ENCODE measurements at places on chromosomes 13 and 19.

- DNase-seq = peak; percentile 7
Measured at GRCh38 chr19:54952591-54953344, 5.4 kb upstream of the NLRP7 start.

DNA sequence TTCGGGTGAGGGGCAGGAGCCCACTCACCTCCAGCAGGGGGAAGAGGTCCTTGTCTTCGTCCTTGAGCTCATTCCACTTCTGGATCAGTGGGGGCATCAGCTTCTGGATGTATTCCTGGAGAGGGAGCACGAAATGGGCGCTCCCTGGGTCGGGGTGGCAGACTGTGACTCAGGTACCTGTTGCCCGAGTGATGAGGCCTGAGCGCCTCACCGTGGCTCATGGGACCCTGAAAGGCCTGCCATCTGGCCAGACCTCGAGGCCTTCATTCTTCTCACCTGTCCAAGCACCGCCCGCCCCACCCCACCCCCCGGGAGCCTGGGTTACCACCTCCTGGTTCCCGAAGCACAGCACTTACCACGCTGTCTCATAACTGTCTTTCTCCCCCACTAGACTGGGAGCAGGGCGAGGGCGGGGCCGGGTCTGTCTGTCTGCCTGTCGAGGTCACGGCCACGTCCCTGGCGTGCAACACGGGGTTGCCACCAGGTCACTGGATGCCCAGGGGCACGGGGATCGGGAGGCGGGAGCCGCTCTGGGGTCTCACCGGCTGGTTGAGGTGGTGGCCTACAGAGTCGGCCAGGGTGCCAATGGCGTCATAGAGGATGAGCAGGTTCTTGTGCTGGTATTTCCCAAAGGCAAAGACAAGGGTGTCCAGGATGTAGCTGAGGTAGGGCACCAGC is 9.4 kb upstream of the FBXW9 start:
- no peak for DNase-seq

- DNase-seq = no peak
Measured at GRCh38 chr19:16398530-16399249, 73.1 kb downstream of the EPS15L1 start.

- DNase-seq = no peak
Measured at GRCh38 chr19:1183543-1184172, 9.6 kb upstream of the SBNO2 start.

DNA sequence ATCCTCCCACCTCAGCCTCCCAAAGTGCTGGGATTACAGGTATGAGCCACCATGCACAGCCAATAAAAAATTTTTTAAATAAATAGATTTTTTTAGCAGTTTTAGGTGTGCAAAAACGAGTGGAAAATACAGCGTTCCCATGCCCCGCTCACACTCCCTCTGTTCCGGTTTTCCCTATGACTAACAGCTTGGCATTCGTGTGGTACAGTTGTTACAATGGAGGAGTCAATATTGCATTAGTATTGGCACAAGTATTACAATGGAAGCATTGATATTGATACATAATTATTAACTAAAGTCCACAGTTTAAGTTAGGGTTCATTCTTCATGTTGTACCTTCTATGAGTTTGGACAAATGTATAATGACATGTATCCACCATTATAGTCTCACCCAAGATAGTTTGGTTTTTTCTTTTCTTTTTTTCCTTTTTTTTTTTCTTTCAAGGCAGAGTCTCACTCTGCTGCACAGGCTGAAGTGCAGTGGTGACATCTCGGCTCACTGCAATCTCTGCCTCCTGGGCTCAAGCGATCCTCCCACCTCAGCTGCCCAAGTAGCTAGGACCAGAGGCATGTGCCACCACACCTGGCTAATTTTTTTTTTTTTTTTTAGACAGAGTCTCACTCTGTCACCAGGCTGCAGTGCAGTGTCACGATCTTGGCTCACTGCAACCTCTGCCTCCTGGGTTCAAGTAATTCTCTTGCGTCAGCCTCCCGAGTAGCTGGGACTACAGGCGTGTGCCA is 15.4 kb upstream of the RAB20 start:
- DNase-seq = no peak

- DNase-seq = no peak
Measured at GRCh38 chr19:7739211-7739755, 7.4 kb upstream of the CLEC4G start.

DNA sequence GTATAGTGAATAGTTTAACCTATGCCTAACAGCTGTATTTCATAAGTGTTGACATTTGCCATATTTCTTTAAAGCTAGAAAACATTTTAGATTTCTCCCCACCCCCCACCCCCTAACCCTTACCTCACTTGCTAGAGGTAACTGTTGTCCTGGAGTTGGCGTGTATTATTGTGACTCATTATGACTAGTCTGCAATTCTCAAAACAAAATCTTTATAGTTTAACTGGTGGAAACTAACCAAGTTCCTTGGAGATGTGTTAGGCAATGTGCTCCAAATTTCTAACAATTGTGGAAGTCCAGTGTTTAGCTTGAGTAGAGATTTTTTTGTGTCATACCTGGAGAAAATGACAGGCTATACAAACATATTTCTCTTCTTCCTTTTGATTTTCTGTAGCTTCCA is 38.0 kb downstream of the KCTD4 start:
- DNase-seq = no peak

DNA sequence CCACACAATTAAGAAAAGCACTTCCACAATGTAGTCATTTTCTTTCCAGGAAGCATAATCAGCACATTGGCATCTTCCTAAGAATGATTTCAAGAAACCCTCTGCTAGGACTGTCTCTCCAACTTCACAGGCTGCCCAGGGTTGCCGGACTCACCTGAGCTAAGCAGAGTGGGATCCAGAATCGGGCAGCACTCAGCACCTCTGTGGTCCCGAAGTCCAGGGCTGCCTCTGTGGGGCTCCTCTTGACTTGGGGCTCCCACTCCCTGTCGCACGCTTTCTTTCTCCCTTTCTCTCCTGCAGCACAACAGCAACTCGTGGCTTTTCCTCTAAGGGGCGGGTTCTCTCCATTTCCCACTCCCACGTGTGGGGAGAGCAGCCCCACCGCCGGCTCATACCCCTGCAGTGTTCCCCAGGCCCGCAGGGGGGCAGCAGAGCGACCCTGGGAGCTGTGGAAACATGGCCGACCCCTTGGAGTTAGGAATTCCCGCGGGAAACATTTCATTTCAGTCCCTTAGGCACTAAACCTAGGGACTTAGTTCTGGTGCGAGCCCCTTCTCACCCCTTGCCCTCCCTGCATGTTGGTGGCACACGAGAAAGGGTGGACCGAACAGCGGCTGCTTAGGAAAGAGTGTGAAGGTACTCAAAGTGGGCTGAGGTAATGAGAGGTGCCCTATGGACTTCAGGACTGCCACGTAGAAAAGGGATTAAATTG is at the start of gene TMEM272:
Gene TMEM272 (minus strand): TSS at position 316 of the 712 bp plus-strand sequence. CDS start 6,647 bp downstream, outside the sequence.
- DNase-seq = peak; percentile 38

GRCh38 chr13:63690672-63691071 is 2275.0 kb upstream of the PCDH20 start:
- no peak for DNase-seq

GRCh38 chr13:97082461-97083207 is 88.4 kb upstream of the OXGR1 start:
- DNase-seq = no peak

- DNase-seq = no peak
Measured at GRCh38 chr13:109955598-109955997, 169.2 kb upstream of the IRS2 start.

GRCh38 chr19:4069331-4069959 is 2.7 kb upstream of the ZBTB7A start:
- DNase-seq = no peak

- DNase-seq = no peak
Measured at GRCh38 chr13:42066542-42066941, 18.1 kb downstream of the DGKH start.

DNA sequence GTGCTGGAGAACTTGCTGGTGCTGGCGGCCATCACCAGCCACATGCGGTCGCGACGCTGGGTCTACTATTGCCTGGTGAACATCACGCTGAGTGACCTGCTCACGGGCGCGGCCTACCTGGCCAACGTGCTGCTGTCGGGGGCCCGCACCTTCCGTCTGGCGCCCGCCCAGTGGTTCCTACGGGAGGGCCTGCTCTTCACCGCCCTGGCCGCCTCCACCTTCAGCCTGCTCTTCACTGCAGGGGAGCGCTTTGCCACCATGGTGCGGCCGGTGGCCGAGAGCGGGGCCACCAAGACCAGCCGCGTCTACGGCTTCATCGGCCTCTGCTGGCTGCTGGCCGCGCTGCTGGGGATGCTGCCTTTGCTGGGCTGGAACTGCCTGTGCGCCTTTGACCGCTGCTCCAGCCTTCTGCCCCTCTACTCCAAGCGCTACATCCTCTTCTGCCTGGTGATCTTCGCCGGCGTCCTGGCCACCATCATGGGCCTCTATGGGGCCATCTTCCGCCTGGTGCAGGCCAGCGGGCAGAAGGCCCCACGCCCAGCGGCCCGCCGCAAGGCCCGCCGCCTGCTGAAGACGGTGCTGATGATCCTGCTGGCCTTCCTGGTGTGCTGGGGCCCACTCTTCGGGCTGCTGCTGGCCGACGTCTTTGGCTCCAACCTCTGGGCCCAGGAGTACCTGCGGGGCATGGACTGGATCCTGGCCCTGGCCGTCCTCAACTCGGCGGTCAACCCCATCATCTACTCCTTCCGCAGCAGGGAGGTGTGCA is 587 bp downstream of the S1PR4 start:
- DNase-seq = no peak

GRCh38 chr19:39152066-39152465 is 26.5 kb downstream of the PAK4 start:
- no peak for DNase-seq

GRCh38 chr13:104286566-104287290 is 1220.5 kb upstream of the SLC10A2 start:
- DNase-seq = no peak

DNA sequence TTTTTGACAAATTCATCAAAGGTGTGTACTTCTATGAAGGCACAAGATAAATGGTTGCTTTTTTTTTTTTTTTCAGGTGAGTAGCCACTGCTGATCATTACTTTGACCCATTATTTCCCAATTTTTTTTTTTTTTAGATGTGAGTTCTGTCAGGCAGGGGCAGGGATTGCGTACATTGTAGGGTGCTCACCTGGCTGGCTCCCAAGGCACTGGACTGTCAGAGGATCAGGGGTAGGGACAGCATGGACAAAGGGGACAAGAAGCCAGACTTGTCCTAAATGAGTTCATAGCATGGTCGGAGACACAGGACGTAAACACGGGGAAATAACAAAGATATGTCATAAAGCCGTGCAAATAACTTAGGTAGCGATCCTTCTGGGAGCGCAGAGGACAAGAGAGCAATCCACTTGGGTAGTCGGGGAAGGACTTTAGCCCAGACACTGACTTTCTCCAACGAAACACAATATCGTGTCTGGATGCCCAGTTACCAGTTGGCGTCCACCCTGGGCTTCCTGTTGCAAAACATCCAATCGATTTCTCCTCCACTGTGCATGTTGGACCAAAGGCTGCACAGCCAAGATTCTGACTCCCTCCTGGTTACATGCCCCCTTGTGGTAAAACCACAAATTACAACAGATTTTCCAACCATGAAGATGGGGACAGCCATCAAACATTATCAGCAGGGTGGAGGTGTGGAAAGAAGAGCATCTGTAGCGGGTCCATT is 27.5 kb upstream of the KATNAL1 start:
- peak; percentile 35 for DNase-seq

DNA sequence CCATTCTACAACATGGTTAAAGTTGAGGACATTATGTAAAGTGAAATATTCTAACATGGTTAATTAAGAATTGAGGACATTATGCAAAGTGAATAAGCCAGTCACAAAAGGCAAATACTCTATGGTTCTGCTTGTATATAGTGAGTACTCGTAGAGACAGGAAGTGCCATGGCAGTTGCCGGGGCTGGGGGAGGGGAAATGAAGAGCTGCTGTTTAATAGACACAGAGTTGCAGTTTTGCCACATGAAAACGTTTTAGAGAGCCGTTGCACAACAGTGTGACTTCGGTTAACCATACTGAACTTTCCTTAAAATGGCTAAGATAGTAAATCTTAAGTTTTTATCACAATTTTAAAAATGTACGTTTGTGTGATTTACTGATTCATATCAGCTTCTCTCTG is 176.9 kb downstream of the SHISA2 start:
- DNase-seq = no peak

DNA sequence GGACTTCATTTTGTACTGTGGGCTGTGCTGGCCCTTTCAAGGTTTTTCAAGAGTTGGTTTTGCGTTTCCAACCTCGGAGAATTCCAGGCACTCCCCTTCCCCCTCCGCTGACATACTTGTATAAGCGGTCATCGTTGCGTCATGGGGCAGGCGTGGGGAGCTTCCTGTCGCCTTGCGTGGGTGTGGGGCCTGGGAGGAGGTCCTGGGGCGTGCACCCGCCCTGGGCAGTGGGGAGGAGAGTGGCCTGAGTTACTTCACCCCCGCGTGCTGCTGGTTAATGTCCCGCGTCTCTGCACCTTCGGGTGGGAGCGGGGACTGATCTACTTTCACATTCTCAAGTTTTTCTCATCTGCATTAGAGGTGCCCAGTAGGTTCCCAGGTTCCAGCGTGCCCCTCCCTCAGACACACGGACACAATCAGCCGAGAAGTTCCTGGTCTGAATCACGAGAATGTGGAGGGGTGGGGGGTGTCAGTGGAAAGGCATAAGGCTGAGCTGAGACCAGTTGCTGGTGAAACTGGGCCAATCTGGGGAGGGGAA is 4.1 kb downstream of the IER2 start:
- DNase-seq = peak; percentile 61

DNA sequence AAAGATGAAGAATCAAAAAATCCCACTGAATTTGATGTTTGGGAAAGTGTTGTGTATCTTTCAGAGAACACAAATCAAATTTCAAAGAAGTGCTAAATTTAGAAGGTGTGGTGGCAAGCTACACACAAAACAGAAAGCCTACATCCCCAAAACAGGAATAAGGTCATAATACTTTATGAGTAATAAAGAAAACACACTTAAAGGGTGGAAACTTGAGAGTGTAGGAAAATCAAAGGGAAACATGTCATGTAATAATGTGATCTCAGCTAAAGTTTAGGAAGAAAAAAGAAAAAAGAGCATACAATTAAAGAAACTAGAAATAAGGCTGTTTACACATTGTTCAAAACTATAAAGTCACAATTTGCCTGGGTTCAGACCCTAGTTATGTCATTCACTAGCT is 668.7 kb downstream of the PCDH17 start:
- no peak for DNase-seq

DNA sequence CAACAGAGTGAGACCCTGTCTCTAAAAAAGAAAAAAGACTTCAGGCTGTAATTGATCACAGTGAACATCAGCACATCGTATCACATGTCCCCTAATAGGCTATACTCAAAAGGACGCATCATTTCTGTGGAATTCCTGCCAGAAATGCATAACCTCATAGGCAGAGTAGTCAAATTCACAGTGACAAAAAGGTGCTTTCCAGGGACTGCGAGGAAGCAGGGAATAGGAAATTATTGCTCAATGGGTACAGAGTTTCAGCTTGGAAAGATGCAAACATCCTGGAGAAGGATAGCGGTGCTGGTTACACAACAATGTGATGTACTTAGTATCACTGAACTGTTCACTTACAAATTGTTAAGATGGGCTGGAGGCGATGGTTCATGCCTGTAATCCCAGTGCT is 41.1 kb upstream of the MRI1 start:
- no peak for DNase-seq

- no peak for DNase-seq
Measured at GRCh38 chr19:54905803-54906511, at the start of gene NCR1. Gene NCR1, plus strand, starts transcription at chr19:54906148. Its CDS starts 40 bp downstream, at chr19:54906188.

GRCh38 chr19:6233827-6234511 is 45.8 kb downstream of the MLLT1 start:
- peak; percentile 73 for DNase-seq

Measured in cerebellar cortex (tissue), 1 donor.